ENCODE measurements at places on chromosomes 5 and 9. TPM values are rescaled to one million over a fixed set of nuclear protein-coding genes. Genes with fewer than 3 reads are reported as not detected.
A peak's percentile ranks its signal among the peaks of the same experiment; 100 is the strongest.

GRCh38 chr9:17751486-17751885 lies 172.6 kb downstream of the SH3GL2 start:
- no peak overlapping the region for H3K27ac ChIP-seq
- no peak overlapping the region for H3K4me3 ChIP-seq
- no peaks in the 10 kb centered on the region for H3K36me3 ChIP-seq
- DNase-seq = no peak
- H3K4me1 ChIP-seq = no peaks in the 10 kb centered on the region

SMIM33 gene
- not detected for total RNA-seq

DNA sequence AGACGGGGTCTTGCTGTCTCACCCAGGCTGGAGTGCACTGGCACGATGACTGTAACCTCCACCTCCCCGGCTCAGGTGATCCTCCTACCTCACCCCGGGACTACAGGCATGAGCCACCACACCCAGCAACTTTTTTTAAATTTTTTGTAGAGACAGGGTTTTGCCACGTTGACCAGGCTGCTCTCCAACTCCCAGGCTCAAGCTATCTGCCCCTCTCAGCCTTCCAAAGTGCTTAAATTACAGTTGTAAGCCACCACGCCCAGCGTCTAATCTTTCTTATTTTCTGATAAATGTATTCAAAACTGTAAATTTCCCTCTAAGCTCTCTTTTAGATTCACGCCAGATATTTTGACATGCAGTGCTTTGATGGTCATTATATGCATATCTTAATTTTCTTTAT lies 10.3 kb downstream of the FRRS1L start:
- no peak overlapping the region for H3K27ac ChIP-seq
- DNase-seq = no peak
- no peaks in the 10 kb centered on the region for H3K36me3 ChIP-seq
- H3K4me1 ChIP-seq = no peaks in the 10 kb centered on the region

DNA sequence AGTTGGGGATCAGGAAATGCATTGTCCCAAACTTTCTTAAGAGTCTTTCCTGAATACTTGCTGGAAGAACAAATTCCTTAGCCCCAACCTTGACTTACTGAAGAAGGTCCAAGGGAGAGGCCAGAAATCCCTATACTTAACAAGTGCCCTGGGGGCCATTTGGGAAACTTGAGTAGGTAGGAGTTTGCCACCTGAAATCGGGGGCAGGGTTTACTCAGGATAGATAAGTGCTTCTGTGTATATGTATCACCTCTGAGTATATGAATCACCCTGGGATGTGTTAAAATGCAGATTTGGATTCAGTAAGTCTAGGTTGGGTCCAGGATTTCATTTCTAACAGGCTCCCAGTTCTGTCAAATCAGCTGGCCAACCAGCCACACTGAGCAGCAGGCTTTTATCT lies 47.9 kb upstream of the MYO10 start:
- no peak overlapping the region for H3K27ac ChIP-seq
- H3K4me3 ChIP-seq = no peak overlapping the region
- no peaks in the 10 kb centered on the region for H3K27me3 ChIP-seq

PCDHAC1 gene
- 8.8 TPM for total RNA-seq

GRCh38 chr9:113682297-113682771 lies 193.8 kb upstream of the ZNF618 start:
- peaks cover 22% of the 10 kb centered on the region for H3K27me3 ChIP-seq
- no peak overlapping the region for H3K27ac ChIP-seq
- H3K4me1 ChIP-seq = no peaks in the 10 kb centered on the region
- DNase-seq = peak; percentile 61
- no peak overlapping the region for H3K4me3 ChIP-seq
- no peaks in the 10 kb centered on the region for H3K36me3 ChIP-seq

DNA sequence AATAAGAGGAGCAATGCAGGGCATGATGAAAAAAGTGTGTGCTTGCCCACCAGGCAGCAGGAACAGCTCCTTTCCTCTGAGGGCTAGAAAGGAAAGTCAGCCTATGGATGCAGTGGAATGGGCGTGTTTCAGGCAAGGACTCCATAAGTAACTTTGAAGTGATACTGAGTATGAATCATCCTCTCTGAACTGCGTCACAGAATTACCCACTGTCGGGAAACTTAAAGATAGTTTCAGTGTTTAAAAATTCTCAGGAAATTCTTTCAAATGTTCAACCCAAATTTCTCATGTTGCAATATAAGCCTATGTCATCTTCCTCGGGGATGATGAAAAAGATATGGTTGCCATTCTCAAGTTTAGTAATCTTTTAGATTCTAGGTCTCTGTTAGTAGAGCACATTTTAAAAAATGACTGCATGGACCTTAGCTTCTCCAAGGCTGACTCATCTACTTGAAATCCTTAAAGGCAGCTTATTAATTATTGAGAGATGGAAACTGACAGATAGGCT lies 27.7 kb downstream of the PTCD2 start:
- peaks cover 5% of the 10 kb centered on the region for H3K36me3 ChIP-seq
- no peak overlapping the region for H3K27ac ChIP-seq
- H3K27me3 ChIP-seq = no peaks in the 10 kb centered on the region

GRCh38 chr5:147921136-147921535 lies 14.8 kb upstream of the C5orf46 start:
- no peak overlapping the region for H3K4me3 ChIP-seq
- no peaks in the 10 kb centered on the region for H3K36me3 ChIP-seq
- no peak overlapping the region for H3K27ac ChIP-seq
- no peaks in the 10 kb centered on the region for H3K4me1 ChIP-seq
- no peak for DNase-seq

DNA sequence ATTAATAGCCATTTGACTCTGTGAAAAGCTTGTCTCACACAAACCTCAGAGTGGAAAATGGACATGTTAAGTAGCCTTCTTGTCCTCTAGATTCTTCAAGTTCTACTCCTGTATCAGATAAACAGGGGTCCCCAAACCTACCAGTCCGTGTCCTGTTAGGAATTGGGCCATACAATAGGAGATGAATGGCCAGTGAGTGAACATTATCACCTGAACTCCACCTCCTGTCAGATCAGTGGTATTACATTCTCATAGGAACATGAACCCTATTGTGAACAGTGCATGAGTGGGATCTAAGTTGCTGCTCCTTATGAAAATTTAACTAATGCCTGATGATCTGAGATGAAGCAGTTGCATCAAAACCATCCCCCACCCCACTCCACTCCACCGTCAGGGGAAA lies 136.3 kb downstream of the TMEM232 start:
- H3K27ac ChIP-seq = no peak overlapping the region
- no peaks in the 10 kb centered on the region for H3K4me1 ChIP-seq
- H3K4me3 ChIP-seq = no peak overlapping the region
- H3K36me3 ChIP-seq = no peaks in the 10 kb centered on the region
- DNase-seq = peak; percentile 24

DNA sequence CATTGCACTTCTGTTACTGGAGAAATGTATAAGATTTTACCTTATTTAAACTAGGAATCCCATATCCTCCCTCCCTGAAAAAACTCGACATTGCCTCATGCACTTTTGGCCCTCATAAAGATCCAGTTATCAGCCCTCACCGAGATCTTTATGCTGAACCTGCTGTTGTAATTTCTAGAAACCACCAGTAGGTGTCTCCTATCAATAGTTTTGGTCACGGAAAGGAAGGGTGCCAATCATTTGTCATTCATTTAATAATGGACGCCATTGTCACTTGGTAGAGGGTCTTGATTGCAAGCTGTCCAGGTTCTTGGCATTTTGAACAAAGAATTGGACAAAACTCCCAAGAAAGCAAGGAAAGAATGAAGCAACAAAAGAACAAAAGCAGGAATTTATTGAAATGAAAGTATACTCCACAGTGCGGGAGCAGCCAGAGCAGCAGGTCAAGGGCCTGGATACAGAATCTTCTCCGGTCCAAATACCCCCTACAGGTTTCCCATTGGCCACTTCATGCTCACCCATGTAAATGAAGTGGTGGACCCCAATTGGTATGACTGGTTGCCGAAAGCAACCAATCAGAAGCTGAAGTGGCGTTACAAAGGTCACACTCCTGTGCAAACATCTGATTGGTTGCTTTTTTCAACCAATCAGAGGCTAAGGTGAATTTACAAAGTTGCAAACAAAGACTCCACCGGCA lies 524.3 kb downstream of the PSAT1 start:
- H3K4me3 ChIP-seq = no peak overlapping the region
- H3K36me3 ChIP-seq = no peaks in the 10 kb centered on the region
- H3K27ac ChIP-seq = no peak overlapping the region
- H3K4me1 ChIP-seq = no peaks in the 10 kb centered on the region
- peak; percentile 68 for DNase-seq
- no peaks in the 10 kb centered on the region for H3K27me3 ChIP-seq

DNA sequence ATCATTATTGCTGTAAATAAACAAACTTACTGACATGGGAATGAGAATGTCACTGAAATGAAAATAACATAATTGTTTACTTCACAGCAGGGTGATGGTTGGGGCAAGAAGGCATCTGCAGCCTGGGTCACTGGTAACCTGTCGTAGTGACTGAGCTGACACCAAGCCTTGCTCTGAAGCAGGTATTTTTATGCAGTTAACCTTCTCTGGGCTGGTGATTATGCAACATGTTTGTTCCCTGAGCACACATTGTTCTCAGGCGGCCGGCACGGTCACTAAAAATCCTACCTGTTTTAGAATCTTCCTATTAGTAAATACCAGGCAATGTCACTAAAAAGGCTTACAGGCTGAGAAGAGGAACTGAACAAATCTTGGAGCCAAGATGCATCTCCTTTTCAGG lies 157.7 kb upstream of the NR3C1 start:
- no peaks in the 10 kb centered on the region for H3K36me3 ChIP-seq
- no peak for DNase-seq
- no peak overlapping the region for H3K27ac ChIP-seq

DNA sequence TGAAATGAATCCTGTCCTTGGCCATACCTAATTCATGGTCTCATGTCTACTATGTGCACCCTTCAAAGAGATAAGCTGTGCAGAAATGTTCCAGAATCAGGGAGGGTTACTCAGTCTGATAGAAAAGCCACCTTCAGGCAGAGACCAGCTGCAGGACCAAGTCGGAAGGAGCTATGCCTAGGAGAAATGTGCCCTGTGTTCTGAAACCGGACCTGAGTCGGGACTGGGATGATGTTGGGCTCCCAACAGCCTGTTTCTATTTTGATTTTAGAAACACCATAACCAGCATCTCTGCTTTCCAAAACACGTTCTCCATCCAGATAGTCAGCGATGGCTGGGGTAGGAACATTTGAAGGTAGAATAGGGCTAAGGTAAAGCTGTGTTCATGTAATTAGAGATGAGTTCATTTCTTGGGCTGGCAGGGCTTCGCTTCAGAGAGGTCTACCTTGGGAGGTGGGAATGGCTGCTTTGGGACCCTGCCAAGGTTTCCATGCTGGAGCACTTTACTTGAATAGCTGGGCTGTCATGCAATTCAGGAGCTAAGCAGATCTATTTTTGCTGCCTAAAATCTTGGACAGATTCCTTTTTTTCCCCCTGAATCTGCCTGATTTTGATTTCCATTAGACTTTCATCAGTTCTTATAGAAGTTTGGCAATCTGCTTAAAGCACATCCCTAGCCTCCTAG lies 2.8 kb downstream of the ADCY2 start:
- H3K4me1 ChIP-seq = no peaks in the 10 kb centered on the region
- no peak for DNase-seq
- no peaks in the 10 kb centered on the region for H3K36me3 ChIP-seq
- peaks cover 41% of the 10 kb centered on the region for H3K27me3 ChIP-seq
- H3K27ac ChIP-seq = no peak overlapping the region
- no peak overlapping the region for H3K4me3 ChIP-seq

- peaks cover 43% of the 10 kb centered on the region for H3K27me3 ChIP-seq
- no peak for DNase-seq
- no peak overlapping the region for H3K27ac ChIP-seq
These were observed 98.5 kb upstream of the LMX1B start for GRCh38 chr9:126515001-126515872.

DNA sequence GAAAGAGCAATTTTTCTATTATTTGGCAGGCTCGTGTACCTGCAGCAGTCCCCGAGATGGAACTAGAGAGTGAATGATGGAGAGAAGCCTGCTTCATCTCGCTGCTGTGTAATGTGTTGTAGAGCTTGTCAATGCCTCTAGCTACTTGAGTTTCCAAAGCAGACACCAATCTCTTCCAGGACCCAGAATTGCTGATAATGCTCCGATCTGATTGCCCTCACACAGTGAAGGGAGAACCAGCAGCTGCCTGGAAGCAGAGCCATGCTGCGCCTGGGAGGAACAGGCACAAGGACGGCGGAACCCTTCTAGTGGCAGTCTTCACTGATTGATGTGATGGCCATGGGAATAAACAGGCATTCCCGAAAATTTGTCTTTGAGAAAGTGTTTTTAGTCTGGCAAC lies 288.0 kb downstream of the ICE1 start:
- peaks cover 29% of the 10 kb centered on the region for H3K27me3 ChIP-seq
- no peak overlapping the region for H3K27ac ChIP-seq
- no peaks in the 10 kb centered on the region for H3K36me3 ChIP-seq
- no peaks in the 10 kb centered on the region for H3K4me1 ChIP-seq
- no peak for DNase-seq

PCDHB12 gene
- 5.1 TPM for total RNA-seq

DNA sequence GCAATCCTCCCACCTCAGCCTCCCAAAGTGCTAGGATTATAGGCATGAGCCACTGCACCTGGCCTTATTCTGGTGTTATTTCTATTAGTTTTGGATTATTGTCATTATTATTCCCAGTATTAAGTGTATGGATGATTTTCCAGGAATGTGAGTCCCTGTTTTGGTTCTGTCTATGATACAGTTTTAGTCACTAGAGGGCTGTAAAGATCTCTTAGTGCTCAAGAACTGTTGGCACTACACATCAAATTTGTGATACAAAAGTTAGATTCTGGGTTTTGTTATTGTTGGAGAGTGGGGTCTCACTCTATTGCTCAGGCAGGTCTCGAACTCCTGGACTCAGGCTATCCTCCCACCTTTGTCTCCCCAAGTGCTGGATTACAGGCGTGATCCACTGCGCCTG lies 12.1 kb downstream of the CCL28 start:
- no peaks in the 10 kb centered on the region for H3K36me3 ChIP-seq
- no peak overlapping the region for H3K4me3 ChIP-seq
- no peak overlapping the region for H3K27ac ChIP-seq
